ENCODE measurements at places on chromosomes 7 and 10.

- DNase-seq, result no peak
These were observed 42.9 kb upstream of the TRIM24 start for GRCh38 chr7:138417078-138417700.

DNA sequence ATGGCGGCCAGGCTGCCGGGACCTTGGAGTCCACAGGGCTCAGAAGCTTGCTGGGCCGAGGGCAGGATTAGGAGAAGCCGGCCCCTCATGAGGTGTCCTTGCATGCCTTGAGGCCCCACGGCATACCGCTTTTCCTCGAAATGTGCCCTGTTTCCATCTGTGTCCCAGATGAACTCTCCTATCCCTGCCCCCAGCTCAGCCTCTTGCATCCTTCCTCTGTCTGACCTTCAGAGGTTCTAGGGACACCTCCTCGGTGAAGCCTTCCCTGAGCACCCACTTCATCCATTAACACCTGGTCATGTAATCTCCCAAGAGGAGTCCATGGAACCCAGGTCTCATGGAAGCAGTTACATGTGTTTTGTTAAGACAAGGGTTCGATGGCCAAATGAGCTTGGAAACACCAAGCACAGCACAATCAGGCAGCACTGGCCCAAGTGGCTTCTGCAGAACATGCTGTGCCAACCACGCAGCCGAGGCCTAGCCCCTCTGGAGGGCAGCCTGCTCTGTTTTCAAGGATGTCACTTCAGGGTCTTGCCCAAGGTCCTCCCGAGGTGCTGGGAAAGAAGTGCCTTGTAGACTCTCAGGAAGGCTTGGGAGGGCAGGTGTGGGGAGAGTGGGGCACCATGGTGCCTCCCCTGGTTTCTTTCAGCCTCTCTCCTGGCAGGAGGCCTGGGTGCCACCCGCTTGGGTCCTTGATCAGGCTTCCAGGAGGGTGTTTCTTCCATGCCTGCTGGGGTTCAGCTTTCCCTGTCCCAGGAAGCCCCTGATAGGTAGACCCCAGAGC is 124.3 kb downstream of the NEURL1 start:
- DNase-seq, result no peak

DNA sequence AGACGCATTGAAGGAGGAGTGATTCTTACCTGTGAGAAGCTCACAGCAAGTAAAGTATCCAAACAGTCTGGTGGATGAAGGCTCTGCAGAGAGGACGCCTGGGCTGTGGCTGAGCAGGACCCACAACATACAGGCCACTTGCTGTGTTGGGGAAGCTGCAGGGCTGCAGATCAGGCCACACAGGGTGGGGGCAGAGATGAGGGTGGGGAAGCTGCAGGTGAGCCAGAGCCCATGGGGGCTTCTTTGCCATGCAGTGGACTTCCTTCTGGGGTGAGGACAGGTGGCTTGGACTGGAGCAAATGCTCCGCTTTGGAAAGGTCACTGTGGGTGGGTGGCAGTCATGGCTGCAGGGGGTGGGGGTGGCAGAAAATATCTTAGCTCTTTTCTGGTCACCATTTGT is 214.8 kb downstream of the GLRX3 start:
- no peak for DNase-seq

GRCh38 chr7:8286118-8286517 is 24.2 kb upstream of the ICA1 start:
- no peak for DNase-seq

DNA sequence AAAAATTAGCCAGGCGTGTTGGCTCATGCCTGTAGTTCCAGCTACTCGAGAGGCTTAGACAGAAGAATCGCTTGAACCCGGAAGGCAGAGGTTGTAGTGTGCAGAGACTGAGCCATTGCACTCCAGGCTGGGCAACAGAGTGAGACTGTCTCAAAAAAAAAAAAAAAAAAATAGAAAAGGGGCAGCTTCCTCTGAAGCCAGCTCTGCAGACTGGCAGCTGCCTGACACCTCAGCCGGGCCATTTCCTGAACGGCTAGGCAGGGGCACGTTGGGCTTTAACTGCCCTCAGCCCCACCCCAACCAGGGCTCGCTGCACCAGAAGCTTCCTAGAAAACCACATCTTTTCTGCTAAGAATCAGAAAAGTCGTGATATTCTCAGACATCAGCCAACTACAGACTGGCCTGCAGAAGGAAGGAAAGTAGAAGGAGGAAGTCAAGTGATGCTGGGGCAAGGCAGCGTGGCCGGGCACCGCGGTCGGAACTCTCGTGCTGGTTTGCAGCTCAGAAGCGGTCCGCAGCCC is 38.0 kb downstream of the PRKAG2 start:
- peak; percentile 46 for DNase-seq
